Foreskin keratinocyte (primary cell): ENCODE measurements at places on chromosomes 11 and 22. TPM values are rescaled to one million over a fixed set of nuclear protein-coding genes. Genes with fewer than 3 reads are reported as not detected.

Gene ESAM
- not detected in 2 replicates for total RNA-seq

DNA sequence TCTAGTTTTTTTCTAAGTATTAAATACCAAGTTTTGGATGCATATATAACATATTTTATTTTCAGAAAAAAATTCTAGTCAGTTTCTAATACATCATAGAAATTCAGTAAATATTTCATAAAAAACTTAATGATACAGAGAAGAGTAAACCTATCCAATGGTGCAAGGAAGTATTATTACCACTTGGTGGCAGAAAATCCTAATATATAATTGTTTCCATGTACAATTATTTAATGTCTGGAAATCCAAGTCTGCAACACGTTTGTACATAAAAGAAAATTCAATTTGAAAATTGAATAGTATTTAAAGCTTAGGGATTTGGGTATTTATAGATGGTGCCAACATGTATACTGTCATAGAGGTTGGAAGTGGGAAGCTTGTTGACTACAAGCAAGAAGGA is 127.0 kb downstream of the TRPC6 start:
- DNase-seq, result no peak

GRCh38 chr11:92533657-92534335 is 309.2 kb downstream of the FAT3 start:
- DNase-seq, result no peak

DNA sequence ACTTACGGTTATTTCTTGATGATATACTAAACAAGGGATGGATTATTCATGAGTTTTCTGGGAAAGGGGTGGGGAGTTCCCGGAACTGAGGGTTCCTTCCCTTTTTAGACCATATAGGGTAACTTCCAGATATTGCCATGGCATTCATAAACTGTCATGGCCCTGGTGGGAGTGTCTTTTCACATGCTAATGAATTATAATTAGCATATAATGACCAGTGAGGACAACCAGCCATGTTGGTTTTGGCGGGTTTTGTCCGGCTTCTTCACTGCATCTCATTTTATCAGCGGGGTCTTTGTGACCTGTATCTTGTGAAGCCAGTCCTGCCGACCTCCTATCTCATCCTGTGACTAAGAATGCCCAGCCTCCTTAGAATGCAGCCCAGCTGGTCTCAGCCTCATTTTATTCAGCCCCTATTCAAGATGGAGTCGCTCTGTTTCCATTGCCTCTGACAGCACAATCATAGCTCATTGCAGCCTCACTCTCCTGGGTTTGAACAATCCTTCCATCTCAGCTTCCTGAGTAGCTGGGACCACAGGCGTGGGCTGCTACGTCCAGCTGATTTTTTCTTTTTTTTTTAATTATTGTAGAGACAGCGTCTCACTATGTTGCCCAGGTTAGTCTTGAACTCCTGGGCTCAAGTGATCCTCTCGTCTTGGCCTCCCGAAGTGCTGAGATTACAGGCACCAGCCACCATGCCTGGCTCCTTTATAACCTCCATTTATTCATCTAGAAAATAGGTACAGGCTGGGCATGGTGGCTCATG is 52.6 kb upstream of the EMID1 start:
- DNase-seq, result no peak

DNA sequence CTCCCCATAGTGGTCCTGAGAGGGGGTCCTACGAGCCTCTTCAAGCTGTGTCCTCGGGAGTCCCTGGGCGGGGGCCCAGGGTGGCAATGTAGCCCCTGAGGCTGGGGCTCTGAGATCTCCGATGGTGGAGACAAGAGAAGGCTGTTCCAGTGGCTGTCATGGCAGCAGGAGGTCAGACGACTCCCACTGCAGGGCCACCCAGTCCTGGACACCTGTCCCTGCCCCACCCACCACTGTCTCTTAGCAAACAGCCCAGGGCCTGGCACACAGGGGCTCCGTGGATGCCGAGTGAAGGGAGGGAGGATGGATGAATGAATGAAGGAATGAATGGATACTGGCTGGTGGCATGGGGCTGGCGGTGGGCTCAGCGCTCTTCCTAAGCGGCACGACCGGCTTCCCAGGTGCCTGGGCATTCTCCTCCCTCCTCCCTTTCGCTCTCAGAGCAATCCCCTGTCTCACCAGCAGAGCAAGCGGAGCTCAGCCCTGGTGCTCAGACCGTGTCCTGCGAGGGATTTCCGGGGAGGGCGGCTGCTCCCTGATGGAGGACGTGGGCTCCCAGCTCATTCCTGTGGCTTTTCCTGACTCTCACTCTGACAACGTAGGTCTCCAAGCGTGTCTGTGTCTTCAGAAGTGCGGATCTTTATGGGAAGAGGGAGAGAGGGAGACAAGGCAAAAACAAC is 1272.6 kb downstream of the BRD1 start:
- DNase-seq, result no peak

Gene RTN4R
- total RNA-seq, result 19.1 and 19.3 TPM in 2 replicates

DNA sequence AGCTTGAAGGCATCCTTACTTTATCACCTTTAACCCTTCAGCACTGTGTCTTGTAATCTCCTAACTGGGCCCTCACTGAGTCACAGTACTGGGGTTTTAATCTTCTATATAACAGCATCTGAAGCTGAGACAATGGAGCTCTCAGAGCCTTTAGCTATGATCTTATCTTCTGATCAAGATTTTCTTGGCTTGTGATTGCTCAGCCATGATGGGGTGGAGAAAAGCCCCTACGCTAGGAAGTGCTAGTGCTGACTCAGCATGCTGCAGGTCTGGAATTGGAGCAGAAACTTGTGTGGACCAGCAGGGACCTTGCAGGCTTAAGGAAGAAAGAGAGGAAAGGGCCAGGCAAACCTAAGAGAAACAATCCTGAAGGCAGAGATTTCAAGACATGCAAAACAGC is 71.7 kb upstream of the EED start:
- DNase-seq, result peak; percentile 86

- no peak for DNase-seq
Measured at GRCh38 chr11:64850979-64851567, 6.6 kb upstream of the CDC42BPG start.

- no peak for DNase-seq
Measured at GRCh38 chr11:126133901-126134300, 71.2 kb upstream of the CDON start.

Gene LRRC56
- total RNA-seq, result 0.28 and 0.48 TPM in 2 replicates

DNA sequence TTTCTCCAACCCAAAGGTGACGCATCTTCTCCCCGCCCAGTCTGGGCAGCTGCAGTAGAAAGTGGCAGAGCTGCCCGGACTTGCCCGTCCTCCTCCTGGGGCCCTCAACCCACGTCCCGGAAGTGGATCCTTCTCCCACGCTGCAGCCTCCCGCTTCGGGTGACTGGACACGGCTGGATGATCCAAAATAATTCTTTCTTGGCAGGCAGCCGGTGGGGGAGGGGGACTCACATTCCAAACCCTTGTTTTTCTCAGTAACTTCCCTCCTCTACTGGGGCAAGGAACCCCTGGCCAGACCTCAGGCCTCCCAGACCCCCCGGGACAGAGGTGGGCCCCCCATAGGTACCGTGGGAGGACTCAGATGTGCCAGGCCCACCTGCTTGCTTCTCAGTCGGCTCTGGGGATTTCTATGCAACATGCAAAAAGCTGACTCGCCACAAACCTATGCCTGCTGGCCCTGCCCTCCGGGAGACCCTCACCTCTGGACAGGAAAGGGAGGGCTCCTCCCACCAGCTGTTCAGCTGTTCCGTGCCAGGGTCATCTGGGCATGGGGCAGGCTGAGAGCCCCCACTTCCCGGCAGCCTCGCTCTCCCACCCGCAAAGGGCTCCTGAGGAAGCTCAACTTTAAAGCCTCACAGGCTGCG is 1.4 kb downstream of the PLXNB2 start:
- peak; percentile 96 for DNase-seq

GRCh38 chr11:30504468-30504867 is 81.7 kb downstream of the MPPED2 start:
- DNase-seq, result peak; percentile 5
